ENCODE measurements at places on chromosomes 4 and X. TPM values are rescaled to one million over a fixed set of nuclear protein-coding genes. Genes with fewer than 3 reads are reported as not detected.

Gene INPP4B
- 10.9 TPM for total RNA-seq

Gene CPLX1
- total RNA-seq: not detected

Gene GPR82
- not detected for total RNA-seq

- DNase-seq: no peak
Measured at GRCh38 chr4:83932750-83933391, 397.0 kb downstream of the GPAT3 start.

- no peak for DNase-seq
Measured at GRCh38 chrX:49183701-49184281, 2.4 kb downstream of the PRICKLE3 start.

GRCh38 chr4:136012220-136012619, 1520.1 kb downstream of the PCDH18 start:
- DNase-seq: no peak

DNA sequence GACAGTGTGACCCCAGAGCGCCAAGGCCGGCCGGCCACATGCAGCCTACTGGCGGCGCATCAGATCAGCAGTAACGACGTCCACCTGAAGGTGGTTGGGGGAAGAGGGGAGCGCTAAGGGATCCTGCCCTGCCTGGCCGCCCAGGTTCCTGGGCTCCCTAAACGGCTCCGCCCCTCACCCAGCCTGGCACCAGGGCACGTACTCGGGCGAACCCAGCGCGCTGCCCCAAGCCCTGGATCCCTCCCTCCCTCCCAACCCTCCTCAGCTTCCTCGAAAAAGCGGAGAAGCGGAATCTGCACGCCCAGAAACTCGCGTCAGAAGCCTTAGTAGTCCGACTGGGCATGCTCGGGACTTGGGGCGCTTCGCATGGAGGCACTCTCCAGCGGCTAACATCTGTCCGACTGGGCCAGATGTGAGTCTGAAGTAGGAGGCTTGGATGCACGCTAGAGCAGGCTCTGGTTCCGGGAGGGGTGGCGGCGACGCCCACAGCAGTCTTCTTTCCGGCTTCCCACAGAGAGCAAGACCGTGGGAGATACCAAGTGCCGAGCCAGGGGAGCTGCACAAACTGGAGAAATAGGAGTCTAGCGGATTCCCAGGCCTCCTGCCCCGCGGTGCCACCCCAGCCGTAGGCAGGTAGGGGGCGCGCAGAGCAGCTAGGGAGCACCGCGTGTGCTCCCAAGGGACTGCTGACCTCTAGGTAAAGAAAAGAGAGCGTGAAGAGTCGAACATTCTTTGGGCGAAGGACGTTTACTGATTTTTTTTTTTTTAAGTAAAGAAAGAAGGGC, 114.3 kb upstream of the TEX13C start:
- peak; percentile 37 for DNase-seq

DNA sequence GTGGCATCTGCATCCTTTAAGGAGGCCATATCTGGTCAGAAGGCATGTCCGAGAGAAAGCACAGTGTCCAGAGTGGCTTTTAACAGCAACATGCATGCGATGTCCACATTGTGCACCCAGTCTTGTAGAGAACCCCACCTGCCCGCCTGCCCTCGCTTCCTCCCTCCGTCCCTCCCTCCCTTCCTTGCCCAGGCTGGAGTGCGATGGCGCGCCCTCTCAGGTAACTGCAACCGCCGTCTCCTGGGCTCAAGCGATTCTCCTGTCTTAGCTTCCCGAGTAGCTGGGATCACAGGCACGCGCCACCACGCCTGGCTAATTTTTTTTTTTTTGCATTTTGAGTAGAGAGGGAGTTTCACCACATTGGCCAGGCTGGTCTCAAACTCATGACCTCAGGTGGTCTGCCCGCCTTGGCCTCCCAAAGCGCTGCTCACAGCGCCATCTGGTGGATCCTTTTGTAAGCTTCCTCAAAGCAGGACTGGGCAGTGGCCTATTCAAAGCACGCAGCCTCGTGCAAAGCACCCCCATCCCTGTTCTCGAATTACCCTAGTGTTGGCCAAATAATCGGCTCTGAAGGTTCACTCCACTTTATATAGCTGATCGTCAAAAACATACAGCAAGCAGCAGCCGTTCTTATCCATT, 15.0 kb downstream of the BRCC3 start:
- DNase-seq: no peak

DNA sequence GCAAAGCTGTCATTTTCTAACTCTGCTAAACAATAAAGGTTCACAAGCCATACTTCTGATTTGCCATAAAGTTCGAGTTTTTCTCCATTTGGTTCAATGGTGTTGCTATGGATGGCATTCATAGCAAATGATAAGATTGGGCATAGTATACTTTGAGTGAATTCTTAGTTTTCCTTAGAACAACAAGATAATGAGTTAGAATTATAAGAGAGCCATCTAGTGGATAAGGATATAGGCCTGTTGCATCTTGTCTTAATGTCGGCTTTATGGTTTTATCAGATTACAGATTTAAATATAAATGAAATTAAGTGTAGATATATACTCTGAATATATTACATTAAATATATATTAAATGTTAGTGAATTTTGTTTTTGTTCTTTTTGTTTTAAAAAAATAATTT, 644.6 kb downstream of the IL1RAPL1 start:
- DNase-seq: no peak

DNA sequence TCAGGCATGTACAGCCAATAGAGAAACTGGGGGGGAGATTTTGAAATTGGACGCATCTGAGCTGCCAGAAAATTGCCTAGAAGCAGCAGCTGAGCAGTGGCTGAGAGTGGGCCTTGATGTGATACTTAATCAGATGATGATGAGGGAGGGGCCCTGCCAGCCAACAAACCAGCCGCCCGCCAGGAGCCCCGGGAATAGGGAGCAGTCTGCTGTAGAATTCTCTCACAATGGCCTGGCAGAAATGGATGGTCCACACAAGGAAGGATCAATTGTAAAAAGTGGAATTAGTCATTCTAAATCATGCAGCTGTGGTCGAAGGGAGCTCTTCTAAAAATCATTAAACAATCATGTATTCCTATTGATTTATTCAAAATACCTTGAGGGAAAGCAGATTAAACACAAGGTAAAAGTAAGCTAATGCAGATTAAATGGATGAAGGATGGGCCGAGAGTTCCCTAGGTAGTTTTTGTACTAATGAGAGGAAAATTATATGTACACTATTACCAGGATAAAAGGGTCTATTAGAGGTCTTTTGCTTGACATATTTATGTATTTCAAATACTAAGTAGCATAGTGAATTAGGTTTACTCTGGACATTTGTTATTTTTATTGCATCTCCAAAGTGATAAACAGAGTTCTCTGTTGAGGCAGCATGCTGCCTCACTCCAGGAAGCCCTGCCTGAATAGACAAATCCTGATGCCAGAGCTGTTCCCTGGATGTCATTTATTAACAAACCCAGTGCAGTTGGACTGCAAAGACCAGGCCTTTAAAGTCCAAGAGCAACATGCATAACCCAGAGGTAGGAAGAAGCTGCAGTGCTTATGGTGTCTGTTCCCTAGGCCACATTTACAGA, 91.3 kb downstream of the NKX6-1 start:
- no peak for DNase-seq

DNA sequence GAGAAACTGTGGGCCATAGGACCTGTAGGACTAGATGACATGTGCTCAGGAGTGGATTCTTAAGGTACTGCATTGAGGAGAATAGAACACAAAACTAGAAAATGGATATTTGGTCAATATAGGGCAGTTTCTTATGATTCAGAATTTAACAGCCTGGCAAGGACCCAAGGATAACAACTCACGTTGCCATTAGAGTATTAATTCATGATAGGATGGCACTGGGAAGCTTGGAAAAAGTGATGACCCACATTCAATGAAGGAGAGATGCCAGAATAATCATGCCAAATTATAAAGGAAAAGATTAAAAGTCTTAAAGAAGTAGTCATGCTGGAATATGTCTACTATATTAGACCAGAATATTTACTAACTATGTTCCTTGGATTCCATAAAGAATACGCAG, 594.5 kb downstream of the ANKRD50 start:
- DNase-seq: no peak

DNA sequence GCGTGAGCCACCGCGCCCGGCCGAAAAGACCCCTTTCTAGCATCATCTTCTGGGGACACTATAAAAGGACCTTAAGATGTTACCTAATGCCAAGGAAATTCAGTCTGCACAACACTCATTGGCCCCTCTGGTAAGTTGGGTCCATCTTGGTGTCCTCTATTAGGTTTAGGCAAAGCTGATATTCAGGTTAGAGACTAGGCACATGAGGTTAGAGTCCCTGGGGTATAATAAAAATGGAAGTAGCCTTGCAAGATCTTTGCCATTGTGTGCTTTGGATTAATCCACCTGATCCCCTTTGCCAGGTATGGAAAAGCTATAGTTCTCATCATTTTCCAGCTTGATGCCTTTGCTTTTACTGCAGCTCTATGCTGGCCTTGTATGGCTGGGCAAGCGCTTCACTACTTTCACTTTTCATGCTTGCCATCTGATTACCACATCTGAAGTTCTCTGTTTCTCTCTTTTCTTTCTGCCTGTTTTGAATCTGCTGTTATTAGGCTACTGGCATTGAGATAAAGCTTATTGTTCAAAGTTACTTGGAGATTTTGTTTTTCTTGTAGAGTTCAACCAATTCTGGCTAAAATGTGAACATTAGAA, 5.4 kb upstream of the ADH4 start:
- DNase-seq: no peak

GRCh38 chr4:94765174-94765573, 7.4 kb downstream of the BMPR1B start:
- no peak for DNase-seq

DNA sequence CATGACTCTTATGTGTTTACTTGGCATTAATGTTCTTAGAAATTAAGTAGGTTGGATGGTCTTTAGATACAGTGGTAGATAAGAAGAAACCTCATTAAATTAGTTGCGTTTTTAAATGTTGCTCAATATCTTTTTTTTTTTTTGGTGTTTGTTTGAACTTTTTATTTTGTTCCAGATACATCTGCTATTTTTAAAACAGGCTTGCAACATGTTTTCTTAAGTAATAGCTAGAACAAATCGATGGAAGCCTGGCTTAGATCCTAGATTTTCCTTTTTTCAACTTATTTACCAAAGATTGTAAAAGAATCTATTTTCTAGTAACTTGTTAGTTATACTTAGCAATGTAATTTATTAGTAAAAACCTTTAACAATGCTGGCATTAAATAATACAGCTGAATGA, 9.3 kb downstream of the CNKSR2 start:
- no peak for DNase-seq

DNA sequence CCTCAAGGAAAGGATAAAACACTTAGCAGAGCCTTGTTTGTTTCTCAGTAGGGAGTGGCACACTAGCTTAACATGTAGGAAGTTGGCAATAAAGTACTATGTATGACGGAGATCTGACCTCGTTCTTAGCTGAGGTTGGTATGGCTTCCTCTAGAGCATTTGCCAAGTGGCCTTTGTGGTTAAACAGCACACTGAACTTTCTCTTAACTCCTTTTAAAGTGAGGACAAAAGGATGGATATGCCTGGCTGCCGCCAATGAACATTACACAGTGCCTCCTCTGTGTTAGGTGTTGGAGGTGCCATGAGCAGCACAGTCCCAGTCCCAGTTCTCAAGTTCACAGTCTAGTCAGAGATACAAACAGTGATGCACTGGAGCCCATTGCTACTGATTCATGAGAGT, 54.4 kb downstream of the VGLL1 start:
- no peak for DNase-seq

GRCh38 chrX:38312436-38312835, 14.9 kb downstream of the RPGR start:
- DNase-seq: peak; percentile 25

GRCh38 chrX:142998447-142999198, 27.1 kb upstream of the SPANXN4 start:
- no peak for DNase-seq

- DNase-seq: no peak
Measured at GRCh38 chr4:133594390-133595207, 445.5 kb downstream of the PCDH10 start.
